ENCODE measurements at places on chromosomes 3 and 15.

GRCh38 chr3:60756241-60757030, 494.8 kb downstream of the FHIT start:
- DNase-seq, result no peak

DNA sequence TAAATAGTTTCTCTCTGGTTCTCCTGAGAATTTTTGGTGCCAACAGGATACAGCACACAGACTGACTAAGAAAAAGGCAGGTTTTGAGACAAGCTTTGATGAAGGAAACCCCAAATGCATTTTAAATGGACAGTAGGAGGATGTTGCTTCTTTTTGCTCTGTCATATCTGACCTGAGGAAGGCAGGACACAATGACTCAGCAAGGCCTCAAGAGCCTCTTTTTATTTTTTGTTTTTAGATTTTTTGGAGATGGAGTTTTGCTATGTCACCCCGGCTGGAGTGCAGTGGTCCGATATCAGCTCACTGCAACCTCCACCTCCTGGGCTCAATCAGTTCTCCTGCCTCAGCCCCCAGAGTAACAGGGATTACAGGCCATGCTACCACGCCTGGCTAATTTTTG, 16.9 kb upstream of the KNG1 start:
- DNase-seq, result no peak

- no peak for DNase-seq
Measured at GRCh38 chr3:144032531-144033239, 61.1 kb downstream of the DIPK2A start.

- no peak for DNase-seq
Measured at GRCh38 chr3:37920156-37920699, 58.5 kb downstream of the CTDSPL start.

DNA sequence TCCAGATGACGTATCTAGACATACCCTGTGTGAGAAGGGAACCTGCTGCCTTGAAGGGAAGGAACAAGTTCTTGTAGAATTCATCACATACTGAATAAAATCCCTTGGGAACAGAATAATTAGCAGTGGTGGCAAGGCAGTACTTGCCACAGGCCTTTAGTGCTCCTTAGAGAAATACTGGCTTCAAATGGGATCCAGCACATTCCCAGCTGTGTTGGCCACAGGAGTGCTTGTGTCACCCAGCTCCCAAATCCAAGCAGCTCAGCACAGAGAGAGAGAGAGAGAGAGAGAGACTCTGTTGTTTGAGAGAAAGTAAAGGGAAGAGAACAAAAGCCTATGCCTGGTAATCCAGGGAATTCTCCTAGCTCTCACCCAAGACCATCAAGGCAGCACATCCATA, 969.0 kb upstream of the ALCAM start:
- no peak for DNase-seq

Data from upper lobe of right lung (tissue), 1 donor.